Stimulated activated CD8-positive, alpha-beta memory T cell treated with anti-CD3 and anti-CD28 coated beads, Interleukin-15, amount 100 ng/mL, for 4 hours (primary cell): ENCODE measurements at places on chromosomes 6 and 20.

DNA sequence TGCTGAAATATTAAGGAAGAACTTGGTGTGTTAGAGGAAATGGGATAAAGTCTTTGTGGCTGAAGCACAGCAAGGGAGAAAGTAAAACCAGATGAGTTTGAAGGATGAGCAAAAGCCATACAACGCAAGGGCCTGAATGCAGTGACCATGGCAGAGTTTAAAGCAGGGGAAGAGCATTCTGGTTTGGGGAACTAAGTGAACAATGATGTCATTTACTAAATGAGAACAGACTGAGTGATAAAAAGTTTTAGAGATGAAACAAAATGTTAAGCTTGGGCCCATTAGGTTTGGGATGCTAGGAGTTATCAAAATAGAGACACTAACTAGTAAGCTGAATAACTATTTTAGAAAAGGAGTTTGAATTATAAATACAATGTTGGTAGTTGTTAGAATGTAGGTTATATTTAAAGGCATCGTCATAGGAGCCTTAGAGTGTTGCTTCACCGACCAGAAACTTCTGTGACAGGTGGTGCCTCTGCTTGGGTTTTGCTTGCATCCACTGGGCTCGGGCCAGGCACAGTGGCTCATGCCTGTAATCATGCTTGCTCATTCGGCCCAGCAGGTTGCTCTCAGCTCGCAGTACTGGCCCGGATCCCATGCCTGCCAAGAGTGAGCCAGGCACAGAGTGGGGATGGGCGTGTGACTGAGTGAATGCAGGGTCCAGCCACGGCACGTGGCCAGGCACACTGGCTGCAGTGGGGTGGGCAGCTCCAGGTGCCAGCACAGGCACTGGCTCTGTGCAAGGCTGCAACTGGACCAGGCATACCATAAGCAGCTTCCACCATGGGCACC is 37.4 kb upstream of the OPRM1 start:
- no peak for DNase-seq

GRCh38 chr6:167306401-167306998 is 15.4 kb downstream of the UNC93A start:
- no peak for DNase-seq

DNA sequence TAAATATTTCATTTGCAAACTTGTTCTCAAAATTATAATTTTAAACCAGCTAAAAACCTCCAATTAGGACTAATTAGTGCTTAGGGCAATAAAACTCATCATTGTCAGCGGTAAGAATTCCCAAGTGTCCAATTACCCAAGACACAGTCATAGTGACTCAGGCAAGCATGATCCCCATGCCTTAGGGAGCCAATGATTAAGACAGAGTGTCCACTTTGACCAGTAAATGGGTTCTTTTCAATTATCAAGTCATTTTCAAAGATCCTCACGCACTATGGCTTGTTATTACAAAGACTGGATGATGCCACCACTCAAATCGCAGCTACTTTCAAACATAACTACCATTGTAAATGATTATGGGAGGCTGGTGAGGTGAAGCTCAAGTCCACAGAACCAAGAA is 114.0 kb downstream of the BFSP1 start:
- no peak for DNase-seq

DNA sequence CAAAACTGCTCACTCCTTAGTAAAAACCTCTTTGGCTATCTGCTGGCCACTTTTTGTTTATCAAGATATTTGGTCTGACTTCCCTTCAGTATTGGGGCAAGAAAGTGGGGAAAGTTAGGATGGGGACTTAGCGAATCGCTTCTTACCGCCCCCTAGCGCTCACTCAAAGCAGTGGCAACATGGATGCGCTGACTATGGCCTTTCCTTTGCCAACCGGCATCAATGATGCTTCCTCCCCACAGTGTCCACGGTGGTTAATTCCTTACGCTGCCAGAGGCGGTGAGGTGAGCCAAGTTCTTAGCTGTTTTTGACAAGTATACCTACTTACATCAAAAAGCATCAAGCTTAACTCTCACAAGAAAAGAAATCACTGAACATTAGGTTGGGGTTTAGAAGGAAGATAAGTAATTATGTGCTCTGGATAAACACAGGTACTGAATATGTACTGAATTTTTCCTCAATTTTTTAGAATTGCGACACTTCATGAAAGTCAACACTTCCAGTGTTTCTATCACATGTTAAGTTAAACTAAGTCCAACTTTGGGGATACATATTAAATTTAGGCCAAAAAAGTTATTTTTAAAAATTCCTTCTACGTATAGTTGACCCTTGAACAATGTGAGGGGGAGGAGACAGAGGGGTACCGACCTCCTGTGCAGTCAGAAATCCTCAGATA is 86.7 kb downstream of the GMDS start:
- no peak for DNase-seq

DNA sequence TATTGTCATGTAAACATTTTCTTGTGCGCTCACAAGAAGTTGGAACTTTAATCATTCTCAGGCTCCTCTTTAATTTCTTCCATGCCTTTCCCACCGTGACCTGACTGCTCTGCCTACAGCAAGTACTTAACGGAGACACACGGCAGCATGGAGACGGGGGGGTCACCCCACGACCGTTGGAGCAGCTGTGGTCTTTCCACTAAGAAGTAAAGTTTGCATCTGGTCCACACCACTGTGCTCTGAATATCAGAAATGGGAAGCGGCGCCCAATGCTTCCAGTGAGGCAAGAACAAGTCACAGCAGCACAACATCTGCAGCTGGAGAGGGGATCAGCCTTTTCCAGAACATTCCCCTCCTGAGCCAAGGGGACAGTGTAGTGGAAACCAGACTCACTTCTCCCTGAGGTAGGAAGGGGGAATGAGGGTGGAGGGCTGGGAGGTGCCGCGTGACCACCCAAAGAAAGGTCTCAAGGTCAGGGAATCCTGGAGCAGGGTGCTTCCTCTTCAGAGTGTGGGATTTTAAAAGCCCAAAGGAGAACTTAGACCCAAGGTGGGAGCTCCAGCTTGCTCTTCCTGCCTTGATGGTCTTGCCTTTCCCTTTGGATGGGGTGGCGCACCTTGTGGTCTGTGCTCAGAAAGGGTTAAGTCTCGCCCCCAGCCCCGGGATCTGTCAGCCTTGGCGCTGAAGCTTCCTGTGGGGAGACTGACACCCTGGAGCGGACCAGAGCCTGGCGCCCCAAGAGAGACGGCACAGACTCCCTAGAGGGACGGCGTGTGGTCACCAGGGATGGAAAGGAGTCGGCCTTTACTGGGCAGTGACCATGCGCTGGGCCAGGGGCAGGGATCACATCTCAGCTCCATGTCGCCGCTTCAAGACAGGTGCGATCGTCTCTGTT is 25.6 kb upstream of the SMOC2 start:
- DNase-seq: no peak
